ENCODE measurements at places on chromosomes 6 and 20.

GRCh38 chr20:63635431-63636141 is 8.7 kb upstream of the GMEB2 start:
- no peak for ATAC-seq

DNA sequence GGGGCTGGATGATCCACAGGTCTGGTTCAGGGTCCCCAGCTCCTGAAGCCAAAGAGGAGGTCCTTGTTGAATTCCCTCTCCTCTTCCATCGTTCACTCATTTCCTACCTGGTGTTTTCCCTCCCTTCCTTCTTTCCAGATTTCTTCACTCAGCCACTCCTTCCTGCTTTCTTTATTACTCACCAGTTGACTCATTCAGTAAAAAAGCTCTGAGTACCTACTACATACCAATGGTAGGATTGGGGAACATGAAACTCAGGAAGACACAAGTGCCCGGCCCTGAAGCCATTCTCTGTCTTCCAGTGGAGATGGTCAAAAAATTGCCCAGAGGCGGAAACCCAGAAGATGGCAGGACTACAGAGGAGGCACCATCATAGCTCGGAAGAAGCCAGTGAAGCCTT is 11.9 kb upstream of the NSFL1C start:
- peak; percentile 57 for ATAC-seq

GRCh38 chr6:28489366-28490204 is 26.0 kb downstream of the GPX6 start:
- peak; percentile 91 for ATAC-seq

DNA sequence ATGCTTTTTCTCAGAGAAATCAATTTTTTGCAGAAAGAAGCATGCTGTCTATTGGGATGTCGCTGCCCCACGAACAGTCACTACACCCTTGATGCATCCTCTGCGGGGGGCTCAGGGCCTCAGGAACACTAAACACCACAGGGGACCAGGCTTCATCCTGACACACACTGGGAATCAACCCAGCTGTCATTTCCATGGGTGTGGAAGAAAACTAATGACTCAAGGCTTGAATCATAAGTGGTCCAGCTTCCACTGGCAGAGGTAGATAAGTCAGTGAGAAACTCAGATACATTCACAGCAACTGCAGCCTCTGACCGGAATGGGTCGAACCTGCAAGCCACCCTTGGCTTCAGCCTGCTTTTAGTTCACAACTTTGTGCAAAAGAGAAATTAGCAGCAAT is 81.3 kb upstream of the SPTLC3 start:
- ATAC-seq: no peak

DNA sequence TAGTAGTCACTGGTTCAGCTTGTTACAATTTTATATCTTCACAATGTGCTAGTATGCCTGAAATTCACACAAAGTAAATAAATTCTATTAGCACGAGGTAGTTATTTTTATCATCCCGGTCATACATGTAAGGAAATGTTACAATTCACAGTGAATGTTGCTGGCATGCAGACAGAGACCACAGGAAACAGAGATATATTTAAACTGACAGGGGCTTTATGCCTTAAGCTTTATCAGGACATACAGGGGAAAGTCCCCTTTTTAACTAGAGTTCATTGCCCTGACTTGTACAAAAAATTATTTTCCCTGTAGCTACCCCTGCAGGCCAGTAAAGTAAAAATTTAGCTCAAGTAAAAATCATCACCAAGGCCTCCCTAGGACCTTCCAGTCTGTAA is 712.0 kb upstream of the NRSN1 start:
- ATAC-seq: peak; percentile 96
